Aorta (tissue), 5 donors: ENCODE measurements at places on chromosomes 6 and 20. TPM values are rescaled to one million over a fixed set of nuclear protein-coding genes. Genes with fewer than 3 reads are reported as not detected.

The TTLL9 gene
- total RNA-seq = 0.19 TPM

The HDGFL1 gene
- total RNA-seq = not detected

The OR2B6 gene
- not detected for total RNA-seq

- no peaks in the 10 kb centered on the region for H3K27me3 ChIP-seq
- no peaks in the 10 kb centered on the region for H3K36me3 ChIP-seq
- H3K27ac ChIP-seq = no peak overlapping the region
- DNase-seq = no peak
- H3K4me3 ChIP-seq = no peak overlapping the region
Measured at GRCh38 chr6:53943395-53943794, 148.6 kb downstream of the LRRC1 start.

The PDE7B gene
- total RNA-seq = 5.5 TPM
